ENCODE measurements at places on chromosomes 1 and 21.

GRCh38 chr1:219126377-219126776, 47.3 kb upstream of the LYPLAL1 start:
- no peak for DNase-seq

DNA sequence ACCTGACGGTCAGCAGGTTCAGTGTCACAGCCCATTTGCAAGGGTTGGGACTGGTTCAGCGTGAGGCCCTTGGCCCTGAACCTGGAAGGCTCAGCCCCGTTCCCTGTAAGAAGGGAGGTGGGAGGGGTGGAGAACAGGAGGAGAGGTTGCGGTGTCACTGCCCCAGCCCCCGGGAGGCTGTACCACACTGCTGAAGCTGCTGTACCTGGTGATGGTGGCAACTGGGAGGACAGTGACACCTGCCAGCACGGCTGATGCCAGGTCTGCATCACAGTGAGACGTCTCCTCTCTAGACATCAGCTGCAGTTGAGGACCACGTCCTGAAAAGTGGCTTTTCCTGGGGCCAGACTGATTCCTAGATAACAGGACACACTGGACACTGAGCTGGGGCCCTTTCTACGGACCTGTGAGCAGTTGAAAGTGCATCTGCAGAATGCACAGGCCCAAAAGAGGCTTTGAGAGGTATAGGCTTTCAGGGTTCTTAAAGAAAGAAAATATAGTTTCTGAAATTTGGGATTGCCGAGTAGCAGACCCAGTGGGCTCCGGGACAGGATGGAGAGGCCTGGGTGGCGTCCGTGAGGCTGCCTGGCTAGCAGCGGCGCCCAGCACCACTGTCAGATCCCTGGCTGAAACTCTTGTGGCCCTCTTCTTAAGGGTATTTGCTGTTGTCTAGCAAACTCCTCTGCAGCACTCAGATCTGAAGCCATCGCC, 47.7 kb downstream of the COQ8A start:
- no peak for DNase-seq

DNA sequence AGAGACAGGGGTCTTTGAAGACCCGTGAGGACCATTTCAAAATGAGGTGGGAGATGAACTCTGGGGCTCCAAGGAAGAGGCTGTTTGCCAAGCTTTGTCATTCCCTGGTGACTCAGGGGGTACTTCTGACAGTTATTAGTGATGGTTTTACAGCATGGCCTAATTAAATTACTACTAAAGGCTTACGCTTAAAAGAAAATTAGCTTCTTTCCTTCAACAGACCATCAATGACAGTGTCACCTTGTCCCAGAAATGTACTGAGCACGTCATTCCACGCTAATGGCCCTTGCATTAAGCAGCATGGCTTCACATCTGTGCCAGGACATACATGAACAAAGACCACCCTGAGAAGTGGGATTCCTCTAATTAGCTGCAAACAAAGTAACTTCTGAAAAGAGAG, 5.1 kb upstream of the UTS2 start:
- DNase-seq, result no peak

GRCh38 chr1:76659171-76659940, 207.9 kb upstream of the ST6GALNAC5 start:
- no peak for DNase-seq

GRCh38 chr1:157691285-157691920, 9.2 kb downstream of the FCRL3 start:
- no peak for DNase-seq

DNA sequence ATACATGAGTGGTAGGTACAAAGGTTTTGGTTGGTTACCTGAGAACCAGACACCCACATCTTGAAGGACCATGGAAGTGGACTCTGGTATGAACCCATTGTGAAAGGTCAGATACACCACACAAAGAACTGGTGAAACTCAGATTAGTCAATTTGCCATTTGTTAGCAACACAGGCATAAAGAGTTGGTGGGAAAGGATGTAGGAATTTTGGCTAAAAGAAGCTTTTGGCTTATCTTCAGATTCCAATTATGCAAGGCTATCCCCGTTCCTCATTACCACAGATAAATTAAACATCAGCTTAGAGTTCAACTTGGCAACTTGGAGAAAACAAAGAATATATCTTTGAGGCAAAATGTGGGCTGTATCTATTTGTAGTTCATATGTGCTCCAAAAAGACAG, 87.0 kb upstream of the IRF2BP2 start:
- no peak for DNase-seq

DNA sequence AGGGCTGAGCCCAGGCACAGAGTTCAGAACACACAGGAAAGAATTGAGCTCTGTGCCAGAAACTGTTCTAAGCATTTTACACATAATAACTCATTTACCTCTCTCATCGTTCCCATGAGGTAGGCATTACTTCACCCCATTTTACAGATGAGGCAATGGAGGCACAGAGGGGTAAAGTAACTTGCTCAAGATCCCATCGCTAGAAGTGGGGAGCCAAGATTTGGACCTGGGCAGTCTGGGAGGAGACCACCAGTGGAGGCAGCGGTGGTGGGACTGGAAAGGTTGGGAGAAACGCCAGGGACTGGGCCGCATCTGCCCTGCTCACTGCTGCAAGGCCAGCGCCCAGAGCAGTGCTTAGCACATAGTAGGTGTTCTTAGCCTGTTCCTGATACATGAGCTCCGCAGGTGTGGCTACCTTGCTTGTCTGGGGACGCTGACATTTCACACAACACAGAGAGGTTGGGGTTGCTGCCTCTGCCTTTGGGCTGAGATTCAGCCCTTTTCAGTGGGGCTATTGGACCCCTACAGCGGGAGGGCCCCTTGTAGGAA, 27.8 kb upstream of the EPS8L3 start:
- no peak for DNase-seq

GRCh38 chr1:169894424-169895145, 889 bp upstream of the SCYL3 start:
- DNase-seq, result no peak

DNA sequence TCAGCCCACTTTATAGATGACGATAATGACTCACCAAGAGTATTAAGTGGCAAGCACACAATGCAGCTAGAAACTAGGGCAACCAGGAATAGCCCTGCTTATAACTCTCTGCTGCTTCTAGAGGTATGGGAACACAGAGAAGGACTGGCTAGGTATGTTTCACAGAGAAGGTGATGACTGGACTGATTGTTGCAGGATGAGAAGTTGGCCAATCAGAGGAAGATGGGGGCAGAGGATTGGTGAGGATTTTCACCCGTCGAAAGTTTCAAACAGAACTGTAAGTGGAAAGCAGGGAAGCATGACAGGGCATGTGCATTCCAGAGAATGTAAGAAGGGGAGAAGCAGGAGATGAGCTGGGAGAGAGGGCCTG, 222.4 kb upstream of the JUN start:
- DNase-seq, result no peak

- no peak for DNase-seq
These were observed 10.1 kb upstream of the ABCA4 start for GRCh38 chr1:94130851-94131595.

DNA sequence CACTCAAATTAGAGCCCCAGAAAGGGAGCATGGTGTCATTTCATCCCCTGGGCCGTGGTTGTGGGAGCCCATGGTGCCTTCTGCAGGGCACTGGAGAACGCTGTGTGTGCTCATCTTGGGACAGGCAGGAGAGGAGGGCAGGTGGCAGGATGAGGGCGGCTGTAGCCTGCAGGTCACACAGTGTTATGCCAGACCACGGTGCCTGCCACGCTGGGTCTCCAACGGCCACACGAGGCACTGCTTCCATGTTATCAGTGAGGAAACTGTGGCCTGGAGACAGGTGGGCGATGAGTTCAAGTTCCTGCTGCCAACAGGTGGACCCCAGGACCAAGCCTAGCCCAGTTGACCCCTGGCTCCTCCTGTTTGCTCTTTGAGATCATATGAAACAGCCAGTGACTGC, 21.0 kb downstream of the ABCG1 start:
- no peak for DNase-seq

GRCh38 chr1:22889213-22889827, 83.3 kb downstream of the LACTBL1 start:
- DNase-seq, result no peak

- no peak for DNase-seq
These were observed 18.5 kb downstream of the ARHGEF10L start for GRCh38 chr1:17557986-17558385.

GRCh38 chr1:94117259-94117851, 3.6 kb downstream of the ABCA4 start:
- no peak for DNase-seq
